ENCODE measurements at places on chromosomes 6 and 20. TPM values are rescaled to one million over a fixed set of nuclear protein-coding genes. Genes with fewer than 3 reads are reported as not detected.

DNA sequence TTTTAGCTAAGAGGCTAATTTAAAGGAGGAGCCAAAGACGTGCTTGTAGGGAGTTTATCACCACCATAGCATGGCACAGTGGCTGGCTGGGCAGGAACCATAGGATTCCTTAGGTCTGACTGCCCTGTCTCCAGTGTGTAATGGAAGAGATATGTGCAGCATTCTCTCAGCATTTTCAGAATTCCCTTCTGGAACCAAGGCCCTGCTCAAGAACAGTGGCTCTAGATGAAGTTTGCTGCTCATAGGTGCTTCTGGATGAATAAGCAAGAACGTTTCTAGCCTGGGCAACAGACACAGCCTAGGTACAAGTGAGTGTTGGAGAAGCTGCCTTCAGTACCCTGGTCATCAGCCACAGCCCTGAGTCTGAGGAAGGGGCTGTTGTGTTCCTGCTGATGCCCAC lies 69.1 kb downstream of the LCA5 start:
- no peak for DNase-seq

DNA sequence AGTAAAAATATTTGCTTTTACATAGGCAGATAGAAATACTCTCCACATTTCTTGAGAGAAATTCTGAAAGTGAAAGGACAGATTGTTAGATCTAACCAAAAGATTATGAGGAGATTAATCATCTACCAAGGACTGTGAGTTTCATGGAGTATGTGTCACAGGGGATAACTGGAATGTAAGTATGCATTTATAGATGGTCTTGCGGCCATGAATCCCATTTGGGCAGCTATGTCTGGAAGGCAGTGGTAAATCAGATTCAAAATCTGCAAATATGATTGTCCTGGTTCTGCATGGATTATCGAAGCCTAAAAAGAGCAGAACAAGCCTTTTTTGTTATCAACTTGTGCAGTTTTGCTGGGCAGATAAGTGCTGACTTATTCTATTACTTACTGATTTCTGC lies 293.8 kb downstream of the RFPL4B start:
- DNase-seq = no peak

DNA sequence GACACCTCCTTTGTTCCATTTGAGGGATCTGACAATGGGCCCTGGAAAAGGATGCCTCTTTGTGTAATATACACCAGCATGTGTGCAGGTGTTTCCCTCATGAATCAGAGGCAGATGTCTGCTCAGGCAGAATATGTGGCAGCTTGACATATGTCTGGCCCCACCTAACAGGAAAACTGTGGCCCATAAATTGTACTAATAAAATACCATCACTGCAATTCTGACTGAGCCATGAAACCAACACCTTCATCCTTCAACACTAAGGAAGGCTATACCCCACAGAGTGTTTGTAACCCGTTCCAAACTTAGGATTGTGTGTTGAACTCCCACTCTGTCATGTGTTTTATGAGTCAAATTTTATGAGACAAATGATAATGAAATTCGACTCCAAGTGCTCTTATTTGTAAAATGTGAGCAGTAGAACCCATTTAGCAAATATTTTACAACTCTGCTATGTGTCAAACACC lies 22.7 kb downstream of the LAMA4 start:
- DNase-seq = no peak

SLC22A23 gene
- total RNA-seq = 23.8 TPM
